ENCODE measurements at places on chromosomes 1 and 21. TPM values are rescaled to one million over a fixed set of nuclear protein-coding genes. Genes with fewer than 3 reads are reported as not detected.

Gene LCE2B
- total RNA-seq: not detected

Gene KLHDC8A
- 0.08 TPM for total RNA-seq

Gene POU2F1
- total RNA-seq: 19.0 TPM

Gene MROH9
- not detected for total RNA-seq

Gene RGS13
- total RNA-seq: 0.13 TPM

Gene IGSF9
- total RNA-seq: 0.13 TPM

Gene SLC25A34
- total RNA-seq: 0.26 TPM

Gene KIAA0040
- total RNA-seq: 0.16 TPM

Gene PGBD5
- 1.3 TPM for total RNA-seq

Gene OR2L13
- not detected for total RNA-seq

Gene AGO4
- 6.5 TPM for total RNA-seq

Gene GNB1
- total RNA-seq: 180 TPM

Gene RAB3B
- total RNA-seq: 3.9 TPM

Gene OR2L3
- not detected for total RNA-seq

Gene CBS
- total RNA-seq: 66.5 TPM

Gene LCE1F
- not detected for total RNA-seq

Gene CELA3B
- not detected for total RNA-seq

Gene SCCPDH
- total RNA-seq: 26.8 TPM

Gene FCRL3
- not detected for total RNA-seq

Gene CENPL
- total RNA-seq: 15.3 TPM

Gene SV2A
- 26.8 TPM for total RNA-seq

Gene PKP1
- total RNA-seq: 0.24 TPM

Gene SIM2
- total RNA-seq: 0.91 TPM

Gene LAMTOR2
- 68.6 TPM for total RNA-seq

Gene GPR37L1
- total RNA-seq: not detected

Gene RFX5
- total RNA-seq: 25.4 TPM

Gene TAS1R1
- total RNA-seq: not detected

Gene SRP9
- total RNA-seq: 305 TPM

Measured in epithelial cell of alveolus of lung (primary cell).